ENCODE measurements at places on chromosomes 1 and 21. TPM values are rescaled to one million over a fixed set of nuclear protein-coding genes. Genes with fewer than 3 reads are reported as not detected.

DNA sequence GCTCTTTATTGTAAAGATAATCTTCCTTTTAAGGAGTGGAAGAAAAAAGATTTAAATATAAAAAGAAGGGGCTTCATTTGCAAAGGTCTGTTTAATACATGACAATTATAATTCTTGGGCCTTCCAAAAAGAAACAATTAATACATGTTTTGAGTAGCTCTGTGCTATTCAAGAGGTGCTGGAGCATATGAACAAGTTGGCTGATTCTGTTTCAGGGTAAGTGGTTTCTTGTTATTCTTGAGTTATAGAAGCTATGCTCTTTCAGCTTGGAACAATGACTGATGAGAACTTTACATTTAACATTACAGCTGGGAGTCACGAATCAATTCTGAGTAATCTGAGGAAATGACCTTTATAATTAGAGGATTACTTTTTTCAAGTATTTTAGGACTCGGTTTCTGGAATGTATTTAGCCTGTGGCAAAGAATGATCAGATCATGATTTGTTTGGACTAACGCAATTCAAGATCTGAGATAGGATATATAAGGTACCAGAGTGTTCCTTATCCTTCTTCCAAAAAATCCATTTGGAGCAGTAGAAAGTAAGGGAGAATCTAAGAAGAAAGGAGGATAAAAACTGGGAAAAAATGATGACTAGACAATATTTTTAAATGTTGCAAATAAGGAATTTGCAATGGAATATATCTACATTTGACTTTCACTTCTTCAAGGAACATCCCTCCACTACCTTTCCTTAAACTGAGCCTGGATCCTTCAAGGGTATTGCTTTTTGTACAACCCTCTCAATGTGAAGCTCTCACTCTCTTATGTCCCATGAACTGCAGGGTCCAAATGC lies 77.1 kb upstream of the KCTD3 start:
- H3K4me3 ChIP-seq, result no peak overlapping the region
- no peaks in the 10 kb centered on the region for H3K4me1 ChIP-seq
- DNase-seq, result no peak
- H3K27ac ChIP-seq, result no peak overlapping the region

DNA sequence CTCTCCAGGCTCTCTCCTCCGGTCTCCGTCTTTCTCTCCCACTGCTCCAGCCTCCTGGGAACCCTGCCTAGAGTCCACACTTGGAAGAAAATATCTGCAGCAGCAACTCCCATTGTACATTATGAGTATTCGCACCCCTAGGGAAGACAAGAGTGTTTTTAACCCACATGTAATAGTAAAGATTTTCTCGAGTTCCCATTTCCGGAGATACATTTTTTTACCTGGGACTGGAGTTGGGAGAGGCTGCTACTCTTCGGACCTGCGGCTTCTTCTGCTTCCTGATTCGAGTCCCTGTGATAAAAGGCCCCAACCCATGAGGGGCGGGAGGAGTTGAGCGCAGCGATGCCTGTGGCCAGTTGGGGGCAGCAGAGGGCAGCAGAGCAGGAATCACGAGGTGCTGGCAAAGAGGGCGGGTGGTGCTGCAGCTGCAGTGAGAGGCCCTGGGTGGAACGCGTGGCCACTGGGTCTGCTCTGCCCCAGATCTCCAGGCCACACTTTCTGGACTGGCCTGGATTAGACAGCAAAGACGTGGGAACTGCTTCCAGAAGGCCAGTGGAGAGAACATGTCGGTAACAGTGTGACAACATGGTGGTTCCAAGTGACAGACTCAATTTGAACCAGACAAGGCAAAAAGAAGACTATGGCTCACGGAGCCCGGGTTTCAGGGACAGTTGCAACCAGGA lies 221.0 kb upstream of the CSF3R start:
- no peaks in the 10 kb centered on the region for H3K36me3 ChIP-seq
- H3K4me1 ChIP-seq, result no peaks in the 10 kb centered on the region
- H3K27ac ChIP-seq, result no peak overlapping the region
- no peak overlapping the region for H3K4me3 ChIP-seq

GRCh38 chr1:76075877-76076276 lies 1.3 kb downstream of the ST6GALNAC3 start:
- no peak overlapping the region for H3K4me3 ChIP-seq
- H3K36me3 ChIP-seq, result no peaks in the 10 kb centered on the region
- peaks cover 3% of the 10 kb centered on the region for H3K4me1 ChIP-seq
- H3K27me3 ChIP-seq, result peaks cover 2% of the 10 kb centered on the region
- no peak for DNase-seq

DNA sequence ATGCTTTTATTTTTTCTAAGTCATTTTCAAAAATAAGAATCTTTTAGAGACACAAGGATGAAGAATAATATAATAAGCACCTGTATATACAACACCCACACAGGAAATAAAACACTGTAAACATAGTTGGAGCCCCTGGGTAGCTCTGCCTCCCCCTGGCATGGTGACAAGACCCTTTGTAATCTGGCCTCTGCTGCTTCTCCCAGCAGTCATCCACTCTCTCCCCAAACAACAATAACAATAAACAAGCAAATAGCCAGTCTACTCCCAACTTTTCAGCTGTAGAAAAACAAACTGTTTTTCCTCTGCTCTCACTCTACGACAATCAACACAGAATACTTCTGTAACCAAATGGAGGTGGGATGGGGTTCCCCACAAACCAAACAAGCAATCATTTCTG lies 110.1 kb downstream of the CSMD2 start:
- H3K4me1 ChIP-seq, result no peaks in the 10 kb centered on the region
- H3K36me3 ChIP-seq, result no peaks in the 10 kb centered on the region
- H3K27me3 ChIP-seq, result no peaks in the 10 kb centered on the region
- H3K4me3 ChIP-seq, result no peak overlapping the region
- DNase-seq, result no peak

DNA sequence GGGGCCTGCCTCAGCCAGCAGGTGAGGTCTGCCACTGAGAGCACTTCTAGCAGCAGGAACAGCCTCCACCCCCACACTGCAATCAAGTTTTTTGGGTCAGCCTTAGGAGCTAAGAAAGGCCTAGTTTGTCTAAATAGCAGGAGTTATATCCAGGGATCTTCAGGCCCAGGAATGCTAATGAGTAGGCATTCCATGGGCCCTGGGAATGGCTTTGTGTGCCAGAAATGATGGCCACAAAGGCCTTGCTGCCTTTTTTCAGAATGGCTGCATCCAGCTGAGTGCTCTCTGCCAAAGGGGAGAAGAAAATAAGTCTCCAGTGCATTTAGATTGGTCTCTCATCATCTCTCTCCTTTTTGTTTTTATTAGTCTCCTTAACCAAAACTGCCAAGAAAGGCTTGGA lies 2.8 kb downstream of the MRTO4 start:
- H3K4me1 ChIP-seq, result peaks cover 8% of the 10 kb centered on the region
- no peak for DNase-seq
- no peak overlapping the region for H3K4me3 ChIP-seq
- H3K27ac ChIP-seq, result no peak overlapping the region
- H3K27me3 ChIP-seq, result no peaks in the 10 kb centered on the region

GRCh38 chr21:29443411-29444010 lies 144.8 kb downstream of the BACH1 start:
- H3K4me1 ChIP-seq, result no peaks in the 10 kb centered on the region
- no peak overlapping the region for H3K4me3 ChIP-seq
- H3K27me3 ChIP-seq, result no peaks in the 10 kb centered on the region
- no peak for DNase-seq
- H3K36me3 ChIP-seq, result no peaks in the 10 kb centered on the region

DNA sequence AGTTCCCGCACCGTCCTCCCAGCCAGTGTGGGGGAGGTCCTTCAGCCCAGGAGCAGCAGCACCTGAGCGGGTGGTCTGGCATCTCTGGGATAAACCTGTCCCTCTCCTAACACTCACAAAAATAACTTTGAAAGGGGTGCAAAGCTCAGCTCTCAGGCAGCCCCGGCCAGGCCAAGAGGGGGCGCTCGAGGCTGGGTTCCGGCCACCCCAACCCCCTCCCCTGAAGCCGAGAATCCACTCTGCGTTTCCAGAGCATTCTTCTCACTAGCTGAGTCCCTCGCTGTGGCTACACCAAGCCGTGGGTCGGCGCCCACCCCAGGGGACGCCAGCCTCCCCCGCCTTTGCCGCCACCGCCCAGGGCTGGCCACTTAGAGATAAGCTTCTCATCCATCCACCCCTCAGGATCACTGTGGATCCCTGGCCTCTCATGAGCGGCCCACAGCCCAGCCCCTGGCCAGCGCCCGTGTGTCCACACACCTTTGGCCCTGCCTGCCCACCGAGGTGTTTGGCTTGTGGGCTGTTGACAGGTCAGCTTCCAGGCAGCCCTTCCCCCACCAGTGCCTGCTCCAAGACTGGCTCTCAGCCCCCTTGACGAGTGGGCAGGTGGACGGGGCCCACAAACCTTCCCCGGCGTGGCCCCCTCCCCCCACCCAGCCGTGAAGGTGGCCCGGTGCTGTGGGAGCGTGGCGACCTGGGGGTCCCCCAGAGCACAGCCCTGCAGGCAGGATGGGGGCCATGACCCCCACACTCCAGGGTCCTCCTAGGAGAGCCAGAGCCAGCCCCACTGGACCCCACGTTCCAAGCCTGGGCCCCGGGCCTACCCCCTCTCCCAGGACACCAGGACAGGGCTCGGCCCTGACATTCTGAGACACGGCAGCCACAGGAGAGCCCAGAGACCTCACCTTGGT lies 1.9 kb downstream of the FTCD start:
- no peaks in the 10 kb centered on the region for H3K4me1 ChIP-seq
- H3K27ac ChIP-seq, result peak overlapping the region; percentile 92
- DNase-seq, result peak; percentile 58
- peak overlapping the region; percentile 13 for H3K4me3 ChIP-seq
- H3K36me3 ChIP-seq, result no peaks in the 10 kb centered on the region
- H3K27me3 ChIP-seq, result no peaks in the 10 kb centered on the region

- no peak overlapping the region for H3K4me3 ChIP-seq
- DNase-seq, result no peak
- no peaks in the 10 kb centered on the region for H3K36me3 ChIP-seq
- H3K4me1 ChIP-seq, result no peaks in the 10 kb centered on the region
- no peaks in the 10 kb centered on the region for H3K27me3 ChIP-seq
- H3K27ac ChIP-seq, result no peak overlapping the region
These were observed 97.3 kb upstream of the PAXBP1 start for GRCh38 chr21:32868631-32869454.

GRCh38 chr1:231264642-231265041 lies 23.6 kb downstream of the GNPAT start:
- no peaks in the 10 kb centered on the region for H3K27me3 ChIP-seq
- no peaks in the 10 kb centered on the region for H3K4me1 ChIP-seq
- no peaks in the 10 kb centered on the region for H3K36me3 ChIP-seq
- no peak for DNase-seq
- H3K4me3 ChIP-seq, result no peak overlapping the region
- H3K27ac ChIP-seq, result no peak overlapping the region

GRCh38 chr1:201606096-201606495 lies 67.2 kb downstream of the NAV1 start:
- H3K4me3 ChIP-seq, result no peak overlapping the region
- H3K27ac ChIP-seq, result no peak overlapping the region
- no peaks in the 10 kb centered on the region for H3K4me1 ChIP-seq
- no peak for DNase-seq
- no peaks in the 10 kb centered on the region for H3K36me3 ChIP-seq

DNA sequence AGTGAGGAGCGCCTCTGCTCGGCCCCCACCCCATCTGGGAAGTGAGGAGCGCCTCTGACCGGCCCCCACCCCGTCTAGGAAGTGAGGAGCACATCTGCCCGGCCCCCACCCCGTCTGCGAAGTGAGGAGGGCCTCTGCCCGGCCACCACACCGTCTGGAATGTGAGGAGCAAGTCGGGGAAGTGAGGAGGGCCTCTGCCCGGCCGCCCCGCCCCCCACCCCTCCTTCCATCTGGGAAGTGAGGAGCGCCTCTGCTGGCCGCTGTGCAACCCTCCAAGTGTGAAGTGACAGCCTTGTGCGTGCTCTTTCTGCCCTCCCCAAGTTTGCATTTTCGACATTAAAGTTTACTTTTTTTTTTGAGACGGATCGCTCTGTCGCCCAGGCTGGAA lies 5.1 kb upstream of the ZZZ3 start:
- no peaks in the 10 kb centered on the region for H3K36me3 ChIP-seq
- no peak overlapping the region for H3K27ac ChIP-seq
- no peak overlapping the region for H3K4me3 ChIP-seq
- DNase-seq, result no peak
- no peaks in the 10 kb centered on the region for H3K4me1 ChIP-seq

- H3K27ac ChIP-seq, result peak overlapping the region; percentile 78
- H3K27me3 ChIP-seq, result no peaks in the 10 kb centered on the region
- no peak overlapping the region for H3K4me3 ChIP-seq
- peaks cover 44% of the 10 kb centered on the region for H3K4me1 ChIP-seq
These were observed 56.5 kb downstream of the CD46 start for GRCh38 chr1:207808322-207808705.

GRCh38 chr21:28683982-28684752 lies 308.5 kb downstream of the LTN1 start:
- no peaks in the 10 kb centered on the region for H3K27me3 ChIP-seq
- DNase-seq, result no peak
- no peaks in the 10 kb centered on the region for H3K36me3 ChIP-seq

- no peaks in the 10 kb centered on the region for H3K36me3 ChIP-seq
- no peak overlapping the region for H3K27ac ChIP-seq
- H3K27me3 ChIP-seq, result no peaks in the 10 kb centered on the region
- H3K4me3 ChIP-seq, result no peak overlapping the region
- DNase-seq, result no peak
- H3K4me1 ChIP-seq, result no peaks in the 10 kb centered on the region
These were observed 12.2 kb downstream of the CDC42BPA start for GRCh38 chr1:227305894-227306626.

- no peak overlapping the region for H3K4me3 ChIP-seq
- no peaks in the 10 kb centered on the region for H3K4me1 ChIP-seq
These were observed 17.5 kb upstream of the VSIG8 start for GRCh38 chr1:159879977-159880376.

GRCh38 chr1:151147665-151148064 lies 1.2 kb upstream of the SEMA6C start:
- no peaks in the 10 kb centered on the region for H3K36me3 ChIP-seq
- no peak overlapping the region for H3K4me3 ChIP-seq
- no peak for DNase-seq
- no peaks in the 10 kb centered on the region for H3K27me3 ChIP-seq

DNA sequence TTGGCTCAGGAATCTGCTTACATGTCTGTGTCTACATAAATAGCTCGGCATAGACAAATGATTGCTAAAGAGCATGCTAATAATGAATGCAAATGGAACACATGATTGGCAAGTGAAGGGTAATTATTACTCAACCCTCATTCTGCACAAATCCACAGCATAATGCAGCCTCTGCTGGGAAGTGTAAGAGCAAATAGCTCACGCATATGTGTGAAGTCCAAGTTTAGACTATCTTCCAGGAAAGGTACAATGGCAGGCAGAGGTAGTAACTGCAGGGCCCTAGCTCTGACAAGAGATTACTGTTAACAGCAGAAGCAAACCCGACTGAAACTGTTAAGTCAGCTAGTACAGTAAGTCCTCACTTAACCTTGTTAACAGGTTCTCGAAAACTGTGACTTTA lies 7.0 kb upstream of the IL6R start:
- DNase-seq, result no peak
- H3K4me1 ChIP-seq, result no peaks in the 10 kb centered on the region
- H3K4me3 ChIP-seq, result no peak overlapping the region
- H3K27me3 ChIP-seq, result no peaks in the 10 kb centered on the region
- H3K36me3 ChIP-seq, result no peaks in the 10 kb centered on the region

GRCh38 chr1:154778275-154778674 lies 91.8 kb downstream of the KCNN3 start:
- no peak overlapping the region for H3K27ac ChIP-seq
- no peaks in the 10 kb centered on the region for H3K4me1 ChIP-seq
- no peak overlapping the region for H3K4me3 ChIP-seq
- no peak for DNase-seq
- no peaks in the 10 kb centered on the region for H3K36me3 ChIP-seq

- H3K36me3 ChIP-seq, result no peaks in the 10 kb centered on the region
- no peak overlapping the region for H3K4me3 ChIP-seq
- no peaks in the 10 kb centered on the region for H3K4me1 ChIP-seq
- no peak for DNase-seq
- H3K27ac ChIP-seq, result no peak overlapping the region
These were observed 78.0 kb downstream of the LAMC2 start for GRCh38 chr1:183263886-183264602.

Gene MYBPH
- 7.7 TPM for total RNA-seq

Gene FAM131C
- total RNA-seq, result not detected

Gene MTMR11
- 25.5 TPM for total RNA-seq

Gene ZNF697
- 17.4 TPM for total RNA-seq

All from prostate gland (tissue), 2 donors.